ENCODE measurements at places on chromosomes 11 and 22.

DNA sequence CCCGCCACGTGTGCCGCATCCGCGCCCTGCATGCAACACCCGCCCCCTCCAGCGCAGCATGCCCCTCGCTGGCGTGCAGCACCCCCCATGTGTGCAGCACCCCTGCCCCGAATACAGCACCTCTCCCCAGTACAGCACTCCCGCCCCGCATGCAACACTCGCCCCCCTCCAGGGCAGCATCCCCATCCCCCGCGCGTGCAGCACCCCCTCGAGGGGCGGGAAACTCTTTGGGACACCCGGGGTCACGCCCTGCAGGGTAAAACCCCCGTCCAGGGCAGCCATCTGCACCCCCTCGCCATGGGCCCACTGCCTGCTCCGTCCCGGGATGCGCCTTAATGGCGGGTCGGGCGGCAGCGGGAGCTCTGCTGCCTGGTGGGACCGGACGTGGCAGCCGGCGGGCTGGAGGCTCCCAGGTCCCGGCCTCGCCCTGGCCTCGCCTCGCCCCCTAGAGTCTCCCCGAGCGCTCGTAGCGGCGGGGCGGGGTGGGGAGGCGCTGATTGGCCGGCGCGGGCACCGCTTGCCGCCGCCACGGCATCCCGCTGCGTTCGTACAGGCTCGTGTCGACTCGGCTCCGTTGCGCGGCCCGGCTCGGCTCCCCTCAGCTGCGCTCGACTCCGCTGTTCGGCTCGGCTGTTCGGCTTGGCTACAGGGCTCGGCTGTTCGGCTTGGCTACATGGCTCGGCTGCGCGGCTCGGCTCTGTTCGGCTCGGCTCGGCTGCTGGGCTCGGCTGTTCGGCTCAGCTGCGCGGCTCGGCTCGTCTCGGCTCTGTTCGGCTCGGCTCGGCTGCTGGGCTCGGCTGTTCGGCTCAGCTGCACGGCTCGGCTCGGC, 417 bp upstream of the BRSK2 start:
- DNase-seq: peak; percentile 95

DNA sequence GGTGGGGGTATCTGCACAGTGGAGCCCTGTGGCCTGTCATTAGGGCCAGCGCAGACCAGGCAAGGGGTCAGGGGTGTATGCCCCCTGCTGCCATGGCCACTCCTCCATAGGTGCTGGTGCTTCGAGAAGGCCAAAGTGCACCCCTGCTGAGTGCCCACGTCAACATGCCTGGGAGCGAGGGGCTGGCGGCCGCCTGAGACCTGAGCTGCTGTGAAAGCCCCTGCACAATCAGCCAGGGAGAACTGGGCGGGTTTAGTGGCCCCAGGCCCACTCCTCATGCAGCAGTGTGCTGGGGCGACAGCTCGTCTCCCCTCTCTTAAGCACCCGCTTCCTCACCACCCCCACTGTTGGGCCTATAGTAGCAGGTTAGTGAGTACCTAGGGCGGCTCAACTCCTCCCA, 14.0 kb downstream of the ZDHHC24 start:
- DNase-seq: no peak

GRCh38 chr22:32558681-32559355, 84.2 kb downstream of the FBXO7 start:
- no peak for DNase-seq

DNA sequence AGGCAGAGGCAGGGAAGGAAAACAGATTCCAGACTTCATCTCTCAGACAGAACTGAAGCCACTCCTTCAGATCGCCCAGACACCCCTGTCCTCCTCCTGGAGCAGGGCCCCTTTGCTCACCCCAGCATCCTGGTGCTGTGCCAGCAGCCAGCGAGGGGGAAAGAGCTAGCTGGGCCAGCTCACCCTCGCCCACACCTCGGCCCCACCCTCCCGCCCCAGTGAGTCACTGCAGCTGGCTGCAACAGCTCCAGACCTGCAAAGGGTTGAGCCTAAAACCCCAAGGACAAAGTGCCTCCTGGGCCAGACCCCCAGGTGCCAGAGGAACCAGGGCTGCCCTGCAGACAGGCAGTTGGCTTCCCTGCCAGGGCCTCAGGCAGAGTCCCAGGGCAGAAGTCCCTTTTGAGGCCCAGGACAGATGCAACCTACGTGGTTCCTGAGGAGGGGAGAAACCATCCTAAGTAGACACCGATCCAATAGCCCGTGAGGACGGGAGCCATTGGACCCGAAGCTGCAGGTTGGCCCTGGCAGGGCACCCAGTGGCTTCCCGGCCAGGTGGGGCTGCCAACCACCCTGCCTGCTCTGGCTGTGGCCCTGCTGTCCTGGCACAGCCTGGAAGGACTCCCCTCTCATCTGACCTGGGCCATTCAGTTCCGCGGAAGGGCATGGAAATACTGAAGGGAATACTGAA, 7.2 kb downstream of the AHNAK start:
- DNase-seq: peak; percentile 61

DNA sequence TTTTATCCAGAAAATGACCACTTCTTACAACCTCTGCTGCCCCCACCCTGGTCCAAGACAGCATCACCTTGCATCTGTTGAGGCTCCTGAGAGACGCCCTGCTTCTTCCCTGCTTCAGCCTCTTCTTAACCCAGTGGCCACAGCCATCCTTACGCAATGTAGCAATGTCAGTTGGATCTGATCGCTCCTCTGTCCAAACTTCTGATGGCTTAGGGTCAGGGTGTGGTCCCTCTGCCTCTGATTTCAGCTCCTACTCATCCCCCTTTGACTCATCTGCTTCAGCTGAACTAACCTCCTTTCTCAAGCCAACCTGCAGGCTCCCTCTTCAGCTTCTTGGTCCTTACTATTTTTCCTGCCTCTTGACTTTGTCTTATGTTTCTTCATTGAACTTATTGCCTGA, 280.8 kb downstream of the KIRREL3 start:
- no peak for DNase-seq

DNA sequence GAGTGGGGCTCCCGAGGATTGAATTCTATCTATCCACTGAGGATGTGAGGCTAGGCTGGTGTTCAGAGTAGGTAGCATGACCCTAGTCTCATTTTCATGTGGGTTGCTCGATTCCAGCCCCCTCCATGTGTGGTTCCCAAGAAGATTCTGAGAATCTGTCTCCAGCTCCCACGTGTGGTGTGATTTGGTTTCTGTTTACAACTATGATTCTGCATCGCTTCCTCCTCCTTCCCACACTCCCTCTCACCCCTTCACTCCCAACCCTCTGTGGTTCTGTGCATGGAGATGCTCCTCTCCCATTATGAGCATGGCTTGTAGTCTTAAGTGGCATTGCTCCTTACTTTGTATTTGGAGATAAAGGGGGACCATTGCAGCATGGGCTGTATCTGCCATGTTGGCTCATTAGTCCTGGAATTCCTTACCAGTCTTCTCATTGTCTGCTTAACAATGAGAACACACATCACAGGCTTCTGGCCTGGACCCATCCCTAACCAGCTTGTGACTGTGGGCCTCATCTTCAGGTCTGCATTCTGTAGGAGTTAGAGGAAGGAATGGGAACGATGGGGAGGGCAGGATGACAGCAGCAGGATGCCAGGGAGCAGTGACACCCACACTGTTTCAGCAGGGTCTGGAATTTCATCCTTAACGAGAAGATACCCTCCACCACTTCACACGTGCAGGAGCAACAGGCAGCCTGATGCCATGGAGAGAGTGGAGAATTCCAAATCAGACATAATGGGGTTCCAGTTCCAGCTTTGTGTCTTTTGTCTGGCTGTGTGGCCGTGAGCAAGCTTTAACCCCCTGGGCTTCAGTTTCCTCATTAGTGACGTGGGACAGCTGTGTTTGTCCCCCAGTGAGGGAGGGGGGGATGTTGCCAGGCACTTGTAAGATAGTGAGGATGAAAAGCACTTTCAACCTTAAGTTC, 86.0 kb downstream of the CCDC81 start:
- no peak for DNase-seq

Data from iPS-NIHi11 (cell line).